ENCODE measurements at places on chromosomes 7 and 10. TPM values are rescaled to one million over a fixed set of nuclear protein-coding genes. Genes with fewer than 3 reads are reported as not detected.

PANK1 gene
- total RNA-seq, result 2.5 TPM

GRCh38 chr10:50498465-50498864 is 125.3 kb downstream of the SGMS1 start:
- H3K4me1 ChIP-seq, result peaks cover 47% of the 10 kb centered on the region
- peaks cover 24% of the 10 kb centered on the region for H3K36me3 ChIP-seq
- no peaks in the 10 kb centered on the region for H3K27me3 ChIP-seq
- H3K27ac ChIP-seq, result no peak overlapping the region

MMRN2 gene
- not detected for total RNA-seq

- peaks cover 21% of the 10 kb centered on the region for H3K27me3 ChIP-seq
- H3K36me3 ChIP-seq, result no peaks in the 10 kb centered on the region
- no peak for DNase-seq
- no peak overlapping the region for H3K4me3 ChIP-seq
- H3K27ac ChIP-seq, result no peak overlapping the region
These were observed 26.5 kb downstream of the LEP start for GRCh38 chr7:128267595-128267924.

DNA sequence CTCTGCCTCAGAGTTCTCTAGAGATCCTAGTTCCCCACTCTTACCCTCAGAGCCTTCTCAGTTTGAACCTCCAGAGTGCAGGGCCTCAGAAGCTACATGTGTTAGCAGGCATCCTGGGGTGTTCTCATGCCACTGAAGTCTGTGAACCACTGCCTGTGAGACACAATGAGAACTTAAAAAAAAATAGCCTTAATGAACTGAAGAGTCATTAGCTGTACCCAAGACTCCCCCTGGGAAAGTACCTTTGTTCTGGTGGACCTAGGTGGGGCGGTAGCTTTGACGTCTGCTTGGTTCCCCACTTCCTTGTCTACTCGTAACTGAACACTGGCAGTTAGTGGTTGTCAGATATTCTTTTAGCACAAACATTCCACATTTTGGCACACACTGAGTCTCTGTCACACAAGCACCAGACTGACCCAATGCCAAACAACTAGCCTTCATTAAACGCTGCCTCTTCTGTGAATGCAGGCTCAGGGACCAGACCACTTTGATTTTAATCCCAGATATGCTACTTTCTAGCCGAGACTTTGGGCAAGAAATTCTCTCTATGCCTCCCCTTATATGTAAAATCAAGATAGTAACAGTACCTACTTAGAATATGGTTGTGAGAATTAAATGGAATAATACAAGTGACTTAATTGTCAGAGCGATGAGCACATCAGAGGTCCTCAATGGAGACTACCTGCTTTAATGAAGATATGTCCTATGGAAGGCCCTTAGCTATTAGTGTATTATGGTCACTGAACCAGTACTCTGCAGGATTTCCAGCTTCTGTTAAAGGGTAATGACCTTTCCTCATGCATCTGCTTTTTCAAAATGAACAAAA is 75.3 kb upstream of the CC2D2B start:
- H3K27ac ChIP-seq, result peak overlapping the region; percentile 90
- peak overlapping the region; percentile 72 for H3K4me3 ChIP-seq
- H3K4me1 ChIP-seq, result peaks cover 37% of the 10 kb centered on the region
- no peaks in the 10 kb centered on the region for H3K27me3 ChIP-seq

- H3K4me3 ChIP-seq, result no peak overlapping the region
- no peaks in the 10 kb centered on the region for H3K36me3 ChIP-seq
- no peak for DNase-seq
These were observed 181.0 kb downstream of the SORCS3 start for GRCh38 chr10:104822088-104822487.

UBTD1 gene
- total RNA-seq, result 1.6 TPM

GRCh38 chr7:38154278-38154677 is 23.8 kb upstream of the STARD3NL start:
- no peak for DNase-seq
- no peaks in the 10 kb centered on the region for H3K36me3 ChIP-seq
- no peak overlapping the region for H3K4me3 ChIP-seq
- H3K27me3 ChIP-seq, result peaks cover 9% of the 10 kb centered on the region
- no peaks in the 10 kb centered on the region for H3K4me1 ChIP-seq

DNA sequence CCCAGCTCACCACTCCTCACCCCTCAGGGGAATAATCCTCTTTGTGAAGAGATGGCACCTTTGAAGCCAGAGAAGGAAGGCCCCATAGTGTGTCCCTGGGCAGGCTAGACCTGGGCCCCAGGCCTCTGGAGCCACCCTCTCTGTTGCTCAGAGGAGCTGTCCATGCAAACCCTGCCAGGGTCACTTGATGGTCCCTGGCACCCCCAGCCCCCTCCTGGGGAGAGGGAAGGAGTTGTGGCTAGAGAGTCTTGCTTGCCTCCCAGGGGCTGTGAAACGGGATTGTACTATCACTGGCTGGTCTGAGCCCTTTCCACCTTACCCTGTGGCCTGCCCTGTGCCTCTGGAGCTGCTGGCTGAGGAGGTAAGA is 5.8 kb downstream of the GHRHR start:
- no peak for DNase-seq
- H3K27ac ChIP-seq, result no peak overlapping the region
- H3K4me3 ChIP-seq, result no peak overlapping the region
- H3K27me3 ChIP-seq, result peaks cover 16% of the 10 kb centered on the region

ARF5 gene
- total RNA-seq, result 128 TPM

PILRB gene
- total RNA-seq, result 30.2 TPM

- peak; percentile 8 for DNase-seq
- H3K4me1 ChIP-seq, result peaks cover 55% of the 10 kb centered on the region
- no peak overlapping the region for H3K4me3 ChIP-seq
- peak overlapping the region; percentile 49 for H3K27ac ChIP-seq
- H3K36me3 ChIP-seq, result peaks cover 55% of the 10 kb centered on the region
These were observed 6.0 kb downstream of the SRGN start for GRCh38 chr10:69093933-69094332.

DNA sequence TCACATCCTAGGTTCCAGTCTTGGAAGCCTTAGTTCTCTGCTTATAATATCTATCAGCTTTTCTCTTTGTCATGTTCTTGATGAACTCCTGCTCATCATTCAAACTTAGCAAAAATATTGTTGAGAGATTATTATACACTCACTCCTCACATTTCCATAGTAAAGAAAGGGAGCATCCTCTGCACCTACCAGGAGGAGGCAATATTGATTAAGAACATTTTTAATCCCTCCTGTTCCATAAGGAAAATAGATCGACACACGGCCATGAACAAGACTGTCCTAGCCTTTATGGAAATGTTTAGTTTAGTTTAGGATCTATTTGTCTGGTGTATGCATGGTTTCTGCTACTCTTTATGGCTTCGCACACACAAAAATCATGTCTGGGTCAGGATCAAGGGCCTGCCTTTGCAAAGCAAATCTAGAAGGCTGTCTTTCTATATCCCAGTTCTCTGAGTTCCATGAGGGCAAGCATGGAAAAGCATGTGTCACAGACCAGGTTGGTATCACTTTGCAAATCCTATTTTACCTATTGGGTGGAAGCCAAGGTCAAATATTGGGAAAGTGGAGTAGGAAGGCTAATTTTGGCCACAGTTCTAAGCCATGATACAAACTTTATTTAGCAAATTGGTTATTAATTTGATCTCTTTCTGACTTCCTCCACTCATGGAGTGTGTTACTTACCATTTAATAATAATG is 164.4 kb downstream of the MDFIC start:
- H3K4me3 ChIP-seq, result no peak overlapping the region
- H3K36me3 ChIP-seq, result no peaks in the 10 kb centered on the region
- H3K27me3 ChIP-seq, result no peaks in the 10 kb centered on the region

All from activated CD4-positive, alpha-beta memory T cell treated with anti-CD3 and anti-CD28 coated beads for 36 hours (primary cell).